ENCODE measurements at places on chromosomes 7 and 10. TPM values are rescaled to one million over a fixed set of nuclear protein-coding genes. Genes with fewer than 3 reads are reported as not detected.

The NKX2-3 gene
- 1.2 TPM for total RNA-seq

The NRP1 gene
- total RNA-seq = 134 TPM

The KCNK18 gene
- total RNA-seq = not detected

The ZNF37A gene
- 19.3 TPM for total RNA-seq

The AHR gene
- not detected for total RNA-seq

The CPN1 gene
- not detected for total RNA-seq

DNA sequence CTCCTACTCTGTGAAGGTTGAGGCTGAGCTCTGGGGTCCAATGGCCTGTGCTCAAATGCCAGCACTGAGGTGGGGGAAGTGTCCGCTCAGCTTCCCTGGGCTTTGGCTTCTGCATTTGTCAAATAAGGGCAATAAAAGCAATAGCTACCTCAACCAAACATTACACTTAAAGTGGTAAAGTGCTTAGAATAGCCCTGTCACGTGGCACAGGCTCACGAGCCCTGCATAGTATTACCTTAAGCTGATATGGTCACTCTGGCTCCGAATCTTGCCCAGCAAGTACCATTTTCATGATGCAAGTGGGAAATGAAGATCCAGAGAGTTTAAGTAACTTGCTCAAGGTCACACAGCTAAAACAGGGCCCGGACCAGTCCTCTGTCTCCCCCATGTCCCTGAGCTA, 451.1 kb upstream of the ZMIZ1 start:
- no peak for DNase-seq

DNA sequence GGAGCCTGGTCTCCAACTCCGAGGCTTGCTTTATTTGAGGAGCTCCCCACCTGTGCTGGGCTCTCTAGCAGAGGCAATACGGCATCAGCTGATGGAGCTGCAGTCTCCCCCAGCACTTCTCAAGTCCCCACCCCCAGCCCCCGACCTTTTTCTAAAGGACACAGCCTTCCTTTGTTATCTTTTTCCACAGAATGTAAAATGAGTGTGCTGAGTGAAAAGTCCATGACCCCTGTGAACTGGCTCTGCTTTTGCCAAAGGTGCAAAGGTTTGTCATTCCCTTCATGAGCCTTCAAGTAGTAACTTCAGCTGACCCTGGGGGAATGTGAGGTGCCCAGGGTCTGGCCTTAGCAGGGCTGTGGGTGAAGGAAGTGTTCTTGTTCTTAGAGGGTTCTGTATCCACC, 25.5 kb downstream of the LRRC4 start:
- DNase-seq = no peak

- DNase-seq = no peak
Observed at GRCh38 chr10:105516511-105516910, 875.4 kb downstream of the SORCS3 start.

- DNase-seq = no peak
Observed at GRCh38 chr10:113474752-113475151, 78.1 kb upstream of the HABP2 start.

DNA sequence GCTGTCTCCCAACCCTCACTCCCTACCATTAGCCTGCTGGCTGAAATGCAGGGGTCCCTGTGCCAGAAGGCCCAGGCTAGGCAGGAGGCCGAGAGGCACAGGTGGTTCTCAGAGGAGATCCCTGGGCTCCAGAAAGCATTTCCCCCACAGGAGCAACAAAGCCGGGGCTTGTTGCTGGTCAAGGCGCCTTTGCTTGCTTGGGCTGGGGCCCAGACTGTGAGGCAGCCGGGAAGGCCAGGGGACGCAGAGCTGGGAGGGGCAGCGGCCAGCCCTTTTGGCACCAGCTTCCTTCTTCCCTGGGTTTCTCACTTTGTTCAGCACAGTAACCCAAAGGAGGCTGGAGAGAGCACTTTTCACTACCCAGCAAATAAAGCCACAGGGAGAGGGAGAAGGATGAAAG, 48.6 kb downstream of the FBXW4 start:
- no peak for DNase-seq

- peak; percentile 68 for DNase-seq
Observed at GRCh38 chr7:26090927-26091519, 61.0 kb upstream of the NFE2L3 start.

GRCh38 chr7:132145466-132145865, 430.8 kb downstream of the PLXNA4 start:
- peak; percentile 95 for DNase-seq

DNA sequence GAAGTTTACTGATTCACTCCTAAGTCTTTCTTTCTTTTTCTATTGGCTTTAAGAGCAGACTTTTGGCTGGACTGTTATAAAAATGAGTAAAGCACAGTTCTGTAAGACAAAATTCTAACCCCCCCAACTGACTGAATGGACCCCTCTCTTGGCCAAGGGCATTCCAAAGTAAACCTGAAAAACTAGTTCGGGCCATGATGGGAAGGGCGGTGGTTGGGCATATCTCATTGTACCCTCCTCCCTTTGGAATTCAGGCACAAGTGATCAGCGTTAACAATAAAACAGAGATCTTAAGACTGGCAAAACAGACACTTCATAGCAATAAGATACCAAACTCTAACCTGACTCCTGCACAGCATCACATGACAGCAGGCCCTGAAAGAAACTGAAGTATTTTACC, 6.1 kb upstream of the KIF20B start:
- DNase-seq = no peak

DNA sequence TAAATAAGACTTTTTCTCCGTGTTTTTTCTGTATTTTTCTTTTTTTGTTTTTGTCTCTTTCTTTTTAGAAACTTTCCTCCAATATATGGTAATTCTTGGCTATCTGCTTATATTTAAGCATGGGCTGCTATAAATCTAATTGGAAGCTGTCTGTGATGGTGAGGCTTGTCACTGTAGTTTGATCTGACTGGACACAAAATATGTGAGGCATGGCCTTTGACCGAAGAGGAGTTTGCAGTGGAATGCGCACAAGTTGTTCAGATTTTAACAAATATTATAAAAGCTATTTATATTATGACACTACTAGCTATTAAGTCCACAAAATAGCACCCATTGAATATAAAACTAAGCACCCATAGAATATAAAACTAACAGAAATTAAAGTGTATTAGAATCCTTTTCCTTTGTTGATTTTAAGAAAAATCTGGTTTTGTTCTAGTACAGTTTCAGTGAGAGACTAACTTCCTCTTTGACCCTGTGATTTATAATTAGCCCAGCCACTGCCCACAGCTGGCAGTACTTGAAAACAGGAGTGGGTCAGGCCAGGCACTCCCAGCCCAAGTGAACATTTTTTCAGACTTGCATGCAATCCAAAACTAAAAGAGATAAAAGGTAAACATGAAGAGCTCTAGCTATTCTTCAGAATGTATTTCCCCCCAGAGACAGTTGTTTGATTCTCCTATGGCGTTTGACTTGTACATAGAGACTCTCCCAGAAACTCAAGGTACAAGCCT, 69.9 kb upstream of the FGL2 start:
- DNase-seq = no peak

GRCh38 chr7:152435384-152436110, at the start of gene KMT2C:
Gene KMT2C (minus strand): TSS chr7:152436003. CDS start chr7:152435786, 217 bp downstream.
- DNase-seq = no peak

- no peak for DNase-seq
Observed at GRCh38 chr7:128708235-128708634, 30.9 kb upstream of the CALU start.

- no peak for DNase-seq
Observed at GRCh38 chr7:31341141-31341540, 615 bp upstream of the NEUROD6 start.

DNA sequence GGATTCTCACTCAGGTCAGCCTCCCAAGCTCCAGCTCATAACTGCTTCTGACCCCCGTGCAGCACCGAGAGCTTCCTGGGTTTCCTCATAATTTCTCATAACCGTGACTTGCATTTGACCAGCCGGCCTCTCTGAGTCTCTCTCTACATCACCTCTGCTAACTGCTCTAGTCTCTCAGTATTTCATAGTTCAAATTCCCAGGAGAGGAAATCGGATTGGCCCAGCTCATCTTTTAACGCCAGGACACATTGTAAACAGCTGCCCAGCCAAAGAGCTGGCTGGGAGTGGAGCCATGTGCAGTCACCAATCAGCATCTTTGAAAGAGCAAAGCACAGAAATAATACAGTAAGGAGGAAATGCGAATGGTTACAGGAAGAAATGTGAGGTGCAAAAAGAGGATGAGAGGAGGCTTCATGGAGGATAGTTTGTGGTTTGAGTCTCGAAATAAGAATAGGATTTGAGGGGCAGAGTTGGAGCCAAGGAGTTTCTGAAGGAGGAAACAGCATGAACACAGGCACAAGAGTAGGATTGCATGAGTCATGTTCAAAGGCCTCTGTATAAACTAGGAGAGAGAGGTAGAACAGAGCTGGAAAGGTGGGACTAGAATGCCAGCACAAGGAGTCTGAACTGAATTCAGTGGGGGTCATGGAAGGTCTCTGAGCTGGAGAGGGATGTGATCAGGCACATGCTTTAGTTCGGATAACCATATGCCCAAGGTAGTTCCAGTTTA, 15.2 kb upstream of the LBX1 start:
- peak; percentile 66 for DNase-seq

DNA sequence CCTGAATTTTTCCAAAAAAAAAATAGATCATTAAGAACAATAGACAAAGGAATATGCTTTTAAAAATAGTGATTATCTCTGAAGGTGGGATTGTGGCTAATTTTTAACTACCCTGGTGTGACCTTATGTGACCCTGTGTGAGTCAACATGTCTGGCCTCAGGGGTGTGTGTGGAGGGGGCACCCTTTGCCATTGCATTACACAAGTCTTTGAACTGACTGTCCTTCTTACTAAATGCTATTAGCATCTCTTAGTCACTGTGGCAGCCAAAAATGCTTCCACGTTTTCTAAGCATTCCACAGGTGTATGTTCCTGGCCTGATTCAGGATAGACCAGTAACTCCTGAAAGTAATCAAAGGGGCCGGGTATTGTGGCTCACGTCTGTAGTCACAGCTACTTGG, 175.4 kb downstream of the MGMT start:
- DNase-seq = no peak
